ENCODE measurements at places on chromosomes 11 and 22. TPM values are rescaled to one million over a fixed set of nuclear protein-coding genes. Genes with fewer than 3 reads are reported as not detected.

DNA sequence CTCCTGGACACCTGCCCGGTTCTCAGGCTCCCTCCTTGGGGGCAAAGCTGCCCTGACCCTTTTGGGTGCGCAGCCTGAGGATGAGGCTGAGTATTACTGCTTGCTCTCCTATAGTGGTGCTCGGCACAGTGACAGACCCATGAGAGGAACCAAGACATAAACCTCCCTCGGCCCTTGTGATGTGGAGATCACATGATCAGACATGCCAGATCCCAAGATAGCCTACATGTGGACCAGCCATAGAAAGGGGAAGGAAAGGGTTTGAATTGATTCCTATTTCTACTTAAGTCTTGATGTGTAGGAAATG lies 125.3 kb downstream of the VPREB1 start:
- H3K36me3 ChIP-seq: no peaks in the 10 kb centered on the region
- H3K4me3 ChIP-seq: no peak overlapping the region
- DNase-seq: no peak
- H3K27ac ChIP-seq: no peak overlapping the region
- peaks cover 100% of the 10 kb centered on the region for H3K27me3 ChIP-seq
- no peaks in the 10 kb centered on the region for H3K4me1 ChIP-seq

DNA sequence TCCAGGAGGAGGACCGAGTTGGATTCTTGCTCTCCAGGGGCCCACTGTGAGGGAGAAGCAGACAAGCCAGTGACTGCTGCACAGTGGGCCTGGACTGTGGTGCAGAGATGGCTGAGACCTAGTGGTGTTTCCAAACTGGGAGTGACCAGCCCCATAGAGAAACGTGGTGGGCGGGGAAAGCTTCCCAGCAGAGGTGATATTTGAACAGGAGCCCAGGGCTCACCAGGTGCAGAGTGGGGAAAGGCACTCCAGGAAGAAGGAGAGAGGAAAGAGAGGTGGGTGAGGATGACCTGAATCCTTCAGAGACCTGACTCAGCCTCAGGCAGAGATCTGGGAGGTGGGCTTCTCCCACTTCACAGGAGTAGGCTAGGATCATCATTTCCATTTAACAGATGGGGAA lies 52.1 kb upstream of the RASD2 start:
- no peak overlapping the region for H3K27ac ChIP-seq
- H3K27me3 ChIP-seq: peaks cover 3% of the 10 kb centered on the region
- no peak for DNase-seq
- H3K4me1 ChIP-seq: no peaks in the 10 kb centered on the region
- H3K36me3 ChIP-seq: no peaks in the 10 kb centered on the region

IRAG1 gene
- 2.7 TPM for total RNA-seq

OR10A2 gene
- not detected for total RNA-seq

SLC5A12 gene
- 1.4 TPM for total RNA-seq
